ENCODE measurements at places on chromosomes 16 and 17.

DNA sequence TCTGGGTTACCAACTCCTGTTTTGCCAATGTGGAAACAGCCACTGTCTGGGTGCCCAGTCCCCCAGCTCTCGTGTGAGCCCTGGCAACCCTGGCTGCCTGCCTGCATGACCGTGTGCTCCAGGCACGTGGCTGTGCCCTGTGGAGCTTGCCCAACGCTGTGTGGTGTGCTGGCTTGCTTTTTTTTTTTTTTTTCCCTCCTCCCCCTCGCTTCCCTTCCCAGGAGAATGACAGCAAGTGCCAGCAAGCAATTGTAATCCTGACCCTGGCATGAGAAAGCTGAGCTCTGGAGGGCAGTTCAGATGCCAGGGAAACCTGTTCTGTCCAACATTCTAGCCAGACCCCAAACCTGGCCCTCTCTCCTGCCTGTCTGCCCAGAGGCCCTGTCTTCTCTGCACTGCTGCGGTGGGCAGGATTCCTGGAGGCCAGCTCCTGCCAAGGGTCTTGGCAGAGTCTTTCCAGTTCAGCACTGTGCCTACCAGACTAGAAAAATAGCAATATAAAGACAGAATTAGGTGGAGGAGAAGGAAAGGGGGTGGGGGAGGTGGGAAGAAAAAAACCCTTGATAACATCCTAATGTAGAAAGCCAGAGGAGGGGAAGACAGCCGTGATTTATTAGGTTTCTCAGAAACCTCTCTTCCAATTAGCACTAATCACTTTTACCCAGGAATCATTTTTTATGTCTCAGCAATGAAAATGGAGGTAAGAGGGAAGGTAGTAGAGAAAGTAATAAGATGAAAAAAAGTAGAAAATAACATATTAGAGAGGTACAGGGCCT is 9.0 kb downstream of the HLF start:
- no peak for DNase-seq

- no peak for DNase-seq
These were observed 185.0 kb downstream of the TANC2 start for GRCh38 chr17:63150994-63151464.

- no peak for DNase-seq
These were observed 13.6 kb downstream of the LGALS9 start for GRCh38 chr17:27644586-27644985.

GRCh38 chr16:24771132-24771778 is 41.8 kb downstream of the TNRC6A start:
- no peak for DNase-seq

GRCh38 chr17:55402374-55402773 is 19.3 kb downstream of the MMD start:
- DNase-seq, result no peak

- DNase-seq, result no peak
These were observed 10.7 kb upstream of the ATP2A3 start for GRCh38 chr17:3974980-3975379.
